ENCODE measurements at places on chromosomes 4 and X.

DNA sequence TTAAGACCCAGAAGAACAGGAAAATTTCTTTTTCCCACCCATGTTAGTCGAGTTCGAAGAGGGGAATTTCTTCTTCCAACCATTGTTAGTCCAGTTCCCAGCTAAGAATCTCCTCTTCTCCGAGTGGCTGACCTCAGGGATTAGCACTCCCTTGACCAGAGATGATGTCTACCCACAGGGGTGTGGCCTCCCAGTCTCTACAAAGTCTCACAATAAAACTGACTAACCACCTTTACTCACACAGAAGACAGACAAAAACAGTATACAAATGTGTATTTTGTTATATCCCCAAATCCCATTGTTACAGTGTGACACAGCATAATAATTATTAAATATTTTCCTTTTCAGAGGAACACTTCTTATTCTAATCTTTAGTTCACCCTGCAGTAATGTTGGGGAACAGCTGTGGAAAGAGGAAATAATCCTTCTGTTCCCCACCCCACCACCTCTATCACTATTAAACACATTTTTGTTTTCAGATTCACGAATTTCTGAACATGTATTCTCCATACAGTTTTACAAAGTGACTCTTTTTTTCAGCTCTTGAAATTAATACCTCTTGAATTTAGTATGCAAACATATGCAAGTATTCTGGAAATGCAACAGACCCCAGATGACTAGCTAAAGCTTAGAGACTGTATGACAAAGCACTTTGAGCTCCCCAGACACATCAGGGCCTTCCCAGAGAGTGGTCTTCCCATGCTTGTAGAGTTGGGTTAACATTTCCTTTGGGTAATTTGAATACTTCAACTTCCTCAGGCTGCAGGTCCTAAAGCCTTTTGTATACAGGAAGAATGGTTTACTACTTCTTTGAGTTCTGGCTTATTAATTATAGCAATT, 62.5 kb upstream of the NFKB1 start:
- no peak for DNase-seq

GRCh38 chrX:82384401-82384800, 1123.7 kb upstream of the POU3F4 start:
- DNase-seq = no peak

DNA sequence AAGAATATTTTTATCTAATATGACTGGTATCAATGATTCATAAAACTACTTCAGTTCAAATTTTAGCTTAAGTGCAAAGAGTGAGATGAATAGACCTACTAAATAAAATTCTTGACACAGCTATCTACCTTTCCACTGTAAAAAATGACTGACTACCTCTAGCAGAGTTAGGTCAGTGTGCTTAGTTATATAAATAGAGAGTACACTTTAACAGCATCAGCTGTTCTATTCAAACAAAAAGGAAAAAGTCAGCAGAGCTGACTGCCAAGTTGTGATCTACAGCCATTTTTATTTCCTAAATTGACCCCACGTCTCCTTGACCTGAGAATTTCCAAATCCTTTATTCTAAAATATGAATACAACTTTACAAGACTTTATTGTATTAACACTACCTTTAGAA, 262.4 kb downstream of the CAMK2D start:
- no peak for DNase-seq

DNA sequence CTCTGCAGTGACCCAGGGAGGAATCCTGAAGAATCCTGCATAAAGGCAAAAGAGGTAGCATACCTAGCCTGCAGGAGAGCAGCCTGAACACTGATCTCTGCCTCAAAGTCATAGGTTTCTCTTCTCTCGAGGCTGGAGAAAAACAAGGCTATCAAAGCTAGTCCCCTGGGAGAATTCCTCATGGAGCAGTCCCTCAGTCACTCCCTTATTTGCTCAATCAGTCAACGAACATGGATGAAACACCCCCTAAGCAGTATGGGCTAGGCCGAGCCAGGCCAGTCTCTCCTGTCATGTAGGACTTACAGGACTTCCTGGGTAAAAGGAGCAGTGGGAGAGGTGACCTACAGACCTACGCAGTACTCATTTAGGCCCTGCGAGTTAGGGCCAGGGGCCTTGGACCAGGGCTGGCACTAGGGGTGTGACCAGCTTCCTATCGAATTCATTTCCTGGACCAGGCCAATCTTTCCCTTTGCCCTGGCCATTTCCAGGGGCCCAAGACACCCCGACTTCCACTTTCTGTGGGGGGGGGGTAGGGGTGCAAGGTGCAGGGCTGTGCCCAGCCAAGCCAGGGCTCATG, 164.1 kb downstream of the EFNB1 start:
- DNase-seq = no peak

DNA sequence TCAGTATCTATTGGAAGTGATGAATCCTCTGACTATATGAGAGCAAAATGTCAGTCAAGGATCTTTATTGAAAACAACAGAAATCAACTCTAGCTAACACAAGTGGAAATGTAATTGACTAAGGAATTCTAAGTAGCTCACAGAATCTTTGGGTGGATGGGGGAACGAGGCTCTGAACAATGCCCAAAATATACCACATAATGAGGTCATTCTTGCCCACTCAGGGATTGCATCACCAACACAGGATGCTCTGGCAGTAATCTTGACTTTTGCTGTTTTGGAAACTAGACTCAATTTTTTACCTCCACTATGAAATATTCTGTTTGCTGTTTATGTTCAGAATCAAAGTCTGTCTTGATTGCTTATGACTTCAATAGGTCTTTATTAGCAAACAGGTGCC, 127.4 kb upstream of the UNC5C start:
- no peak for DNase-seq

DNA sequence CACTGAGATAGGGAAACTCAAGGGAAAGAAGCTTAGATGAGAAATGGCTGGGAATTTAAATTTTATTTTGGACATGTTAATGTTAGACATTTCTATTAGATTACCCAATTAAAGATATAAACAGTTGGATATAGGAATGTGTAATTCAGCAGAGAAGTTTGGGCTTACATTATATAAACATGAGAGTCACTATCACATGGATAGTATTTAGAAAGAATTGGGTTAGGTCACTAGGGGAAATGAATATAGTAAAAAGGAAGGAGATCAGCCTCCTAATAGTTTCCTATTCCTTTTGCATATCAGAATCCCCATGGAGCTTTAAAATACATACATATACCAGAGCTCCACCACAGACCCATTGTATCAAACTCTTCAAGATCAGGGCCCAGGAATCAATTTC, 19.6 kb upstream of the CXCL5 start:
- no peak for DNase-seq

GRCh38 chr4:126172126-126172525, 857.4 kb downstream of the FAT4 start:
- DNase-seq = no peak

Data from NCI-H1417 (cell line).